ENCODE measurements at places on chromosomes 2 and 18. TPM values are rescaled to one million over a fixed set of nuclear protein-coding genes. Genes with fewer than 3 reads are reported as not detected.

TMEM178A gene
- total RNA-seq, result 0.10 TPM

DNA sequence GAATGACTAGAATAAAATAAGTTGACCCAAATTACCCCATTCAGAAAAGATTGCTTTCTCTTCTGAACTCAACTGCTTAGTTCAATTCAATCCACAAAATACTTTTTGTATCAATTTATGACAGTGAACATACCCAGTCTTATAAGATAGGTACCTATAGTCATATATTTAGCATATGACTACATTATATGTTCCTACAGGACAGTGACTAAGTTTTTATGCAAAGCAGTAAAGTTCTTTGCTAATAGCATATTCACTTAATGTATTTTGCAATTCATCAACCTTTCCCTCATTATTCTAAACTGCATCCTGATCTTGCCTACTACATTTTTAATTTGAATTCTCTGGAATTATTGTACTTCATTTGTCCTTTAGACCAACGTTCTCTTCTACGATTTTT lies 30.3 kb upstream of the C2orf15 start:
- DNase-seq, result no peak

PAIP2B gene
- total RNA-seq, result 0.49 TPM

- DNase-seq, result no peak
These were observed 225.3 kb downstream of the MC4R start for GRCh38 chr18:60147323-60147722.

- no peak for DNase-seq
These were observed 34.6 kb upstream of the IL1B start for GRCh38 chr2:112870841-112871835.

LYPD6 gene
- total RNA-seq, result 16.1 TPM

MSTN gene
- not detected for total RNA-seq

GRCh38 chr2:199459286-199460100 lies 1.8 kb upstream of the SATB2 start:
- peak; percentile 95 for DNase-seq

- no peak for DNase-seq
These were observed 304.3 kb upstream of the EPAS1 start for GRCh38 chr2:45992741-45993475.

GRCh38 chr2:22329211-22330154 lies 1055.5 kb upstream of the KLHL29 start:
- DNase-seq, result no peak
